ENCODE measurements at places on chromosomes 2 and 18. TPM values are rescaled to one million over a fixed set of nuclear protein-coding genes. Genes with fewer than 3 reads are reported as not detected.

Gene IL36RN
- total RNA-seq: 6.0 TPM

Gene TNS1
- total RNA-seq: 255 TPM

Gene AMER3
- total RNA-seq: 1.2 TPM

Gene CXCR1
- total RNA-seq: 2.9 TPM

Gene LHCGR
- 2.6 TPM for total RNA-seq

Gene TCF7L1
- total RNA-seq: 4.3 TPM

Gene STPG4
- total RNA-seq: 8.4 TPM

Gene PER2
- 11.3 TPM for total RNA-seq

Gene OTOS
- not detected for total RNA-seq

Gene SERPINB4
- 4.1 TPM for total RNA-seq

Gene NYAP2
- total RNA-seq: 0.96 TPM

Gene ARHGAP15
- 54.2 TPM for total RNA-seq

Gene NUP35
- total RNA-seq: 20.2 TPM

Gene ATP6V1B1
- not detected for total RNA-seq

Gene KCNIP3
- total RNA-seq: 12.5 TPM

Gene CAVIN2
- total RNA-seq: 16.4 TPM

Gene KIAA1328
- 33.9 TPM for total RNA-seq

GRCh38 chr2:17363846-17364245, 154.4 kb downstream of the RAD51AP2 start:
- peak; percentile 1 for DNase-seq

DNA sequence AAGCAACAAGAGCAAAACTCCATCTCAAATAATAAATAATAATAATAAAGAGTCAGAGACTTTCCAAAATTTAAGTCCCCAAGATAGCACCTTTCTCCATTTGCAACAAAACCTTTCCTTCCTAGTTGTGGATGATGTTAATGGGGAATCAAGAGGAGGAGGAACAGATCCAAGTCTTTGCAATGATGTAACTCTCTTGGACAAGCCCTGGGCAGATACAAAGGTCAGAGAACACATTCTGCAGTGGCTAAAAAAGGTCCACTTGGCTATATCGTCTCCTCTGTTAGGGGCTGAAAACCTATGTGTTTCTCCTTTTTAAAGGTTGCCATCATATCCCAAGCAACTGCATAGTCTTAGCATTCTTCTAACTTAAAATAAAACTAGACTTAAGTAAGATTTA, 151.1 kb downstream of the TMEM163 start:
- no peak for DNase-seq

GRCh38 chr2:29597035-29597434, 324.4 kb downstream of the ALK start:
- no peak for DNase-seq

DNA sequence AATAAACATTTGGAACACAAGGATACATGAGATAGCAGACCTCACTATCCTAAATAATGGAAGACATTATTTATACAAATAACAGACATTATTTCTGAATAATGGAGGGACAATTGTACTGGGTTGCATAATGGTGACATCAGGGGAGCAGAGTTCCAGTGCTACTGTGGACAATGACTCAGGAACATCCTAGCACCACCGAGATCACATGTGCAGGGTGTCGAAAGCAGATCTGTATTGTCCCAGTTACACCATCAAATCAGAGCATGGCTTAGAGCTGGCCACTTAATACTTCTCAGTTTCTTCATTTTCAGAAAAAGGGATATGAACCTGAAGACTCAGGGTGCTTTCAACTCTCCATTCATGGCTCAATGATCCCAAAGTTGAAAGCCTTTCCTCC, 249.1 kb upstream of the RBMS1 start:
- DNase-seq: no peak

DNA sequence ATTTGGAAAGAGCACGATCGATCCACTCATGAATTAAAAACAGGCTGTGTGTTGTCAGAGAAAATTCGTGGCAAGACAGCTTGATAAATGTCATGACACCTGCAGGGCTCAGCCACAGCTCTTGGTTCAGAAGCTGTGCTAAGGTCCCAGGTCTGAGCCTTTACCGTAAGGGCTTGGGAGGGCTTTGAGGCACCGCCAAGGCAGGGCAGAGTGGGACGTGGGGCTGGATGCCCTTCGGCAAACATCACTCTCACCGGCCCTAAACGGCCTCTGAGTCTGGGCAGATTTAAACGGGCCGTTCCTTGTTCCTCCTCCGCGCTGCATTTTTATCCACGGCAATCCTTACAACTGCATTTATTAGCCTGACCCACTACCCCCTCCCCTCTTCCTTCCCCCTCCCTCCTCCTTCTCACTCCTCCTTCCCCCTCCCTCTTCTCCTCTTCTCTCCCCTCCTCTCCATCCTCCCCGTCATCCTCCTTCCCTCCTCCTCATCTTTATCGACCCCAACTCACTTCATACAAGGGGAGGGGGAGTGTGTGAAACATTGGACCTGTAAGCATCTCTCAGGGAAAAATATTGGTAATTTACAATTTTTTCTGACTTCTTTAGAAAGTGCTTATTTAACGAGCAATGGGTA, 33.9 kb downstream of the MBP start:
- DNase-seq: peak; percentile 69

DNA sequence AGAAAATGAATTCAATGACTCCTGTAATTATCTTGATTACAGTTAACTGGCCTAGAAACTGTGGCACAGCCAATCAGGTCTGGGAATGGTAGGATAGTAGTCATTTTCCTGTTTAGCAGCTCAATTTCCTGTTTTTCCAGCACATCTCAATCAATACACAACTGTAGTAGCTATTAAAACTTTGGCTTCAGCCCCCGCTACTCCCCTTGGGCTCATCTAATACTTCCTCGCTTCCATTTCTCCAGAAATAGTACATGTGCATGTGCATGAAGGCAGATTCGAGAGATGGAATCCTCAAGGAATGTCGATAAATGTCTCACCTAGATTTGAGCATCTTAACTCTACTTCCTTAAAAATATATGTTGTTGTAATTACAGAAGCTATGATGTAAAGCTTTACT, 9.7 kb downstream of the COBLL1 start:
- DNase-seq: no peak

GRCh38 chr2:172098287-172098649, 4.4 kb downstream of the DLX2 start:
- no peak for DNase-seq

DNA sequence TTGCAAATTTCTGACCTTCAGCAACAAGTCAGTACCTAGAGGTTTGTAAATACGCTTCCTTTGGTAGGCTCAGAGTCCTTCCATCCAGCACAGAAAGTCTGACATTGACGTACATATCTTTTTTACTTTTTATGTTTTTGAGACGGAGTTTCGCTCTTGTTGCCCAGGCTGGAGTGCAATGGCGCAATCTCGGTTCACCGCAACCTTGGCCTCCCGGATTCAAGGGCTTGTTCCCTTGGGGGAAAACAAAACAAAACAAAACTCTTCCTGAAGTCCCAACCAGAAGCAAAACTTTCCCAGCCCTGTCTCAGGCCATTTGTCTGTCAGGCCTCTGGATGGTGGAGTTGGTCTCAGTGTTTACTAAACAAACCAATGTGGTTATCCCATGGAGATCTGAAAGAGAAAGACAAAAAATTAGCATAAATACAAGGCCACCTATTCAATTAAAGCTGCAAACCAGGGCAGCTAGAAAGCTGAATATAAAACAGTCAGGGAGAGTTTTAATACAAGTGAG, 29.6 kb upstream of the ATL2 start:
- DNase-seq: no peak

DNA sequence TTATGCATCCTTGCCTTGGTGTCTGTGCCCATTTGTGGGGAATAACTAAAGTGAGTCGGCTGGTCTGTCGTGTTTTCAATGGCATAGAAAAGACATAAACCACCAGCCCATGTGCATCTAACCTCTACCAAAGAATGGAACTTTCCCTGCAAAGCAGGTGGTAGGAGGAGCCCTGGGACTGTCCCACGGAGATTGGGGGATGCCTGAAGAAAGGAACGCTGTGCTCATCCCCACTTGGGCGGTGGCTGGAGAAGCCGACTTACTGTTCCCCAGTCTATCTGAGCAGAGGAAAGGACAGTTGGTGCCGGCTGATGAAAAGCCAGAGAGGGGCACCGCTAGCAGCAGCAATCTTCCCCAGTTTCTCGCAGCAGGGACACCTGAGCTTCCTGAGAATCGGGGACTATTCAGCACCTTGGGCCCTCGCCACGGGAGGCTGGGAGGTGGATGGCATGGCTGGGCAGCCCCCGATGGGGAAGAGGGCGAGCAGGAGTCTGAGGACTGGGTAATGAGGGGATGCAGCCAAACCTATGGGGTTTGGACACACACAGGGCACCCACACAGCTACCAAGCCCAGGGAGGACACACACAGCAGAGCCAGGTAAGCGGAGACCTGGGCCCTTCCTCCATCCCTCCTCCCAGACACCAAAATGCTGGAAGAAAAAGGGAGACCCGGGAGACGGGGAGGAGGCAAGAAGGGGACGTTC, 53.7 kb upstream of the AGAP1 start:
- DNase-seq: no peak

- no peak for DNase-seq
Measured at GRCh38 chr2:2714408-2714807, 383.3 kb upstream of the MYT1L start.

GRCh38 chr2:109137616-109138015, 8.6 kb downstream of the SH3RF3 start:
- no peak for DNase-seq

DNA sequence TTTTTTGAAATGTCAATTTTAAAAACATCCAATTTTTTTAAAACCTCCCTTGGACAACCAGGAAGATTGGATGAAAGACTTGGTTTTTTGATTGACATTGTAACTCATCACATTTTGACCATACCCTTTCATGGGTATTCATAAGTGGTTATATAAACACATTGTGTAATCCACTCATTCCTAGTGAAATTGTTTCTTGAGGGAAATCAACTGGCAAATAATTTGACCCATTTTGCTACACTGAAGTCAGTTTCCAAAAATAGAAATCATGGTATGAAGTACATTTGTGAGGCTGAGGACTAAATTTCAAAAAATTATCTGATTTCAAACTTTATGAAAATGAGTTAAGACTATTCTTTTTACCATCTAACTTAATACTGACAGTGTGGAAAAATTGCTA, 31.5 kb downstream of the FBXO48 start:
- DNase-seq: peak; percentile 48

GRCh38 chr2:152428800-152429582, 94.0 kb downstream of the FMNL2 start:
- DNase-seq: no peak

DNA sequence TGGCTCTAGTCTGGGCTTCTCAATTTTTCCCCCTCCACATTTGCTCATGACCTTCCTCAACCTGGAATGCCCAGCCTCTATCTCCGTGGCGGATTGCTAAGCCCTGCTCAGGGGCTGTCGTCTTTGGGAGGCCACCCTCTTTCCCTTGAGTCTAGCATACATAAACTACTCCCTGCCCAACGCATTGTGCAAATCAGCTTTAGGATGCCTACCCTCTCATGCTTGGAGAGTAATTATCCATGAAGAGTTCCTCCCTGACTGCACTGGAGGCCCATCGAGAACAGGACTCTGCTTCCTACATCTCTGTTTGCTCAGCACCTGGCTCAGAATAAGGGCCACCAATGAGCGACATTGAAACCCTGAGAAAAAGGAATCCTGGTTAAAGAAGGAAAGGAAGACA, 53.7 kb upstream of the NPAS2 start:
- no peak for DNase-seq

- DNase-seq: no peak
Measured at GRCh38 chr2:2061091-2061696, 269.9 kb downstream of the MYT1L start.

DNA sequence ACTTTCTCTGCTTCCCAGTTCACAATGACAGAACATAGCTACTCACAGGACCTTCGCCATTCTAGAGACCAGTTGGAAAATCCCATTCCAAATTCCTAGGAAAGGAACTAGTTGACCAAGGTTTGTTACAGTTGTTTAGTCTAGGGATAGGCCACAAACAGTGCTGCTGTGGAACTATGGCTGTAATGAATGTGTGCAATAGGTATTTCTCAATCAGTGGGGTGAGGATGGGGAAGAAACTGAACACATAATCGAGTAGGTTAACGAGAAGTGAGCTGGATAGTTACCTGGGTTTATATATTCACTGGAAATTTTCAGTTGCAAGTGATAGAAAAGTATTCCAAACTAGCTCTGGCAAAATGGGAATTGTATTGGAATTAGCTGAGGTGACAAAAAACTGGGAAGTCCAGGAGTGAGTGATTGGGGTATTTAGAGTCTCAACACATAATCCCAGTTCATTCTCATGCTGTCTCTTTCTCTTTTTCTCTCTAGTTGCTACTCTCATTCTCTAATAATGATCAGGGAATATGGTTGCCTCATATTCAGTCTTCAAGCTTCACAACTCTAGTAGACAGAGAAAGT, 18.2 kb upstream of the HMSD start:
- no peak for DNase-seq

DNA sequence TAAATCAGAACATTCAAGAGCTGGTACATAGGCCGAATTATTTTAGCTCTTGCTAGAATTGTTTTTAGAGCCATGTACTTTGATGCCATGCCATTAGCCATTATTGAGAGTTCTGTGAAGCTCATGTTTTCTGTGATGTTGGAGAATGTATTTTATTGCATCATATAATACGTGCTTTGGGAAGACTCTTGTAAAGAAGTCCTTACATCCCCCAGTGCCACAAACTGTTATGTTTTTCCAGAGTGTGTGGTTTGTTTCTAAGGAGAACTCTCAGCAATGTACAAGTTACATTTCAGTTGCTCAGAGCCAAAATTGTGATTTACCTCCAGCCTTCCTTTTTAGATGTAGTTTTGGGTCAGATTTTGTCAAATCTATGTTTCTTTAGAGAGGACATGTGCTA, 148.6 kb downstream of the HAUS1 start:
- DNase-seq: no peak

GRCh38 chr2:200086911-200087310, 131.5 kb downstream of the MAIP1 start:
- peak; percentile 96 for DNase-seq

DNA sequence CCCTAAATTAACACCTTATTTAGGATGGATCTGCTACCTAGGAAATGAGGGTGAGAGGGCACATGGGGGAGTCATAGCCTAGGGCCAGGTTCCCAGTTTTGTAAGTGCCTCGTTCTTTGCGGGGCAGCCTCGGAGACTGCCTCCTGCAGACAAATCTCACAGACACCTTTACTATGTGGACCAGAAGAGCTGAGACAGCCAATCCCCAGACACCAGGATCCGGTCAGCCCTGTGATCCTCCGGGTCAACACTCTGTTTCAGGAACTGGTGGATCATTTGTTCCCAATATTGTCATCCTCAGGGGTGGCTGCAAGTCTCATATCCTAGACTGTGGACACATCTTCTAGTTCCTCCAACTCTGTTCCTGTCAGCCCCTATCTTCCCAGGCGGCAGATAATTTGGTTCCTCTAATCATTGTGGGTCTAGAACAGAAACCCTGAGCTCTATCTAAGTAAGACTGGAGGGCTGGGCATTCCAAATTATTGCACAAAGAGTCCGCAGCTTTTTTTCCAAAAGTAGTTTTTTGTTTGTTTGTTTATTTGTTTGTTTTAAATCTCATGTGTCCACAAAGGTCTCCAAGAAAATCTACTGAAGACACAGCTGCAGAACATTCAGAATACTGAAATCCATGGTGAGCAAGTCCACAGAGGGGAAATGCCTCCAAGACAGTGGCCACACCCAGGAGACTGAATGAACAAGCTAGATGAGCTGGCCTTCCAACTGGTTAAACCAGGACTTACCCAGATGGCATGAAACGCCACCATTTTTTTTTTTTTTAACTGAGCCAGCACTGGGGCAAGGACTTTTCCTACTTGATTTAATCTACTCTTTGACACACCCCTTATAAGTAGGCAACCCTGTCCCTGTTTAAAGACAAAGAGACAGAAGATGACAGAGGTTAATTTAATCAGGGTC, 6.2 kb upstream of the GDF7 start:
- DNase-seq: no peak

- peak; percentile 76 for DNase-seq
Measured at GRCh38 chr18:77165503-77166188, 33.1 kb upstream of the MBP start.

Measured in umbilical cord (tissue), 2 donors.